ENCODE measurements at places on chromosomes 1 and 21.

DNA sequence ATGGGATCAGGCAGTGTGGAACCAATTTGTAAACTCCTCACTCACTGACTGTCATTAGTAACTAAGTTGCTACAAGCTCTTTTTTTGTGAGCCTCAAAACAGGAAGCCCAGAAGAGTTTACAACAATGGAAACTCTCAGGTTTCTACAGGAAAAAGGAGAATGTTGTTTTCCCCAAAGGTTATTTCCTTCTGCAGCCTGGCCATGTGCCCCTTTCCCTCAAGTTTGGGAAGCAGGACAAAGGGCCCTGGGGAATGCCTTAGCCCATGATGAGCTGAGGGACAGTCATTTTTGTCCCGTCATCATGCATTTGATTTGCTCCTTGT is 395.9 kb downstream of the KIF26B start:
- no peak for DNase-seq

DNA sequence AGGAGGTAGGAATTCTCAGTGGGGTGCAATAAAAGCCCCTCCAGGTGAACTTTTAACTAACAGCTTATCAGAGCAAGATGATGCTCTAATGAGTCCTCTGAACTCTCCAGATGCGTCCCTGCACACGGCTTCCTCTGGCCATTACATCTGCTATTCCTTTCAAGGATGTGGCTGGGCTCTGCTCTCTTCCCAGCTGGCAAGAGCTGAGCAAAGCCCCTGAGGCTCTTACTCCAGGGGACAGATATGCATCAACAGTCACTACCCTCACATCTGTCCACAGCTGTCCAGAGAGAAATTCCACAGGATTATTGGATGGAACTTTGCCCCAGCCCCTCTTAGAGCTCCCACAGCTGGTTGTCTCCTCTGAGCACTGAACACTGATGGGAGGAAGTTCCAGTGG is 267.8 kb downstream of the C1orf94 start:
- DNase-seq, result no peak

DNA sequence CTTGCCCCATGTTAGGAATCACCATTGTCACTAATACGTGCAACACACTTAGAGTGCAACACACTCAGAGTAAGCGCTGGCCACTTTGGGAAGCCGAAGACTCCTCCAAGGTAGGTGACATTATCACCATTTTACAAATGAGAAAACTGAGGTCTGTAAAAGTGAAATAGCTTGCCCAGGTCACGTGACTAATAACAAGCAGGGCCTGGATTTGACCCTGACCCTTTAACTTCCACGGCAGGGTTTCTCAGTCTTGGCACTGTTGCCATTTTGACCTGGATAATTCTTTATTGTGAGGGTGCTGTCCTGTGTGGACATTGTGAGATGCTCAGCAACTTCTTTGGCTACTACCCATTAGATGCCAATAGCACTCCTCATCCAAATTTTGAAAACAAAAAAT is 7.8 kb upstream of the GPR88 start:
- DNase-seq, result no peak

DNA sequence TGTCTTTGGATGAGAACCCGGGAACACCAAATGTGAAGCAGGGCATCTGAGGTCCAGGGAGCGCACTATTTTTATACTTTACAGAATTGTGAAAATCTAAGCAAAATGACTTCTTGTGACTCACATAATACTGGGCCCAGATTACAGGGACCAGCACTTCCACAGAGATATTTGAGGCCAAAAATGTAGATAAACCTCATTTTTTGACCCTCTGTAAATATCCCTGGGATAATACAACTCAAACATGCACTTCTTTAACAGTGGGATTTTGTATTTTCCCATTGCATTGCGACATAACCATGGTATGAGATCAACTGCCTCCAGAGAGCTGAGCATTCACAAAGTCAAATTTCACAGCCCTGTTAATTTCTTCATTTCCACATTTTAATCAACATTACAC is 289.4 kb upstream of the ADGRL4 start:
- no peak for DNase-seq

- DNase-seq, result no peak
Measured at GRCh38 chr21:46655230-46655629, 19.8 kb downstream of the PRMT2 start.

- DNase-seq, result no peak
Measured at GRCh38 chr1:232951605-232952004, 1.2 kb downstream of the NTPCR start.

DNA sequence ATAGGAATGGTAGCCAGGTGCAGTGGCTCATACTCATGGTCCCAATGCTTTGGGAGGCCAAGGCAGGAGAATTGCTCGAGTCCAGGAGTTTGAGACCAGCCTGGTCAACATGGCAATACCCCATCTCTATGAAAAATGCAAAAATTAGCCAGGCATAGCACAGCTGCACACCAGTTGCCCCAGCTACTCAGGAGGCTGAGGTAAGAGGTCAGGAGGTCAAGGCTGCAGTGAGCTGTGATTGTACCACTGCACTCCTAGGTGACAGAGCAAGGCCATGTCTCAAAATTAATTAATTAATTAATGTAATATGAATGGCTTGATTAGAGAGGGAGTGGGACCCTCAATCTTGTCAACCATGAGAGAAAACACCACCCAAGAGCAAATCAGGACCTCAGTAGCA is 198.7 kb upstream of the DUSP10 start:
- DNase-seq, result no peak

GRCh38 chr1:97192872-97193572 is 471.4 kb downstream of the PTBP2 start:
- no peak for DNase-seq

- no peak for DNase-seq
Measured at GRCh38 chr1:241711326-241711725, 59.2 kb downstream of the WDR64 start.

DNA sequence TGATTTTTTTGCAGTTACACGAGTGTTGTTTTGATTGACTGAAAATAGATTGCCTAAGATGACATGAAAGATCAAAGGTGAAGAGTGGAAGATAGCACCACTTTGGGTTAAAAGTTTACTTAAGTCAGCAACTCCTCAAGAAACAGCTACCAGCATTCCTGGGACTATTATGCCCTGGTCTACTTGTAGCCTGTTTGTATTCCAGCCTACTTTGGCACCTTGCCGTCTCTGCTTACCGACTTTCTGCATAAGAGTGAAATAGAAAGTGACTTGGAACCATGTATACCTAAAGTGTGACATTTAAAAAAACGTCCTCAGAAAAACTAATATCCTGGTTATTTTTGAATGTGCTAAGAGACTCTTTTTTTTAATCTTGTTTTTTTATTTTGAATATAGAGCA is 631.5 kb upstream of the PTBP2 start:
- no peak for DNase-seq

- no peak for DNase-seq
Measured at GRCh38 chr1:155944444-155944799, 3.0 kb downstream of the RXFP4 start.

DNA sequence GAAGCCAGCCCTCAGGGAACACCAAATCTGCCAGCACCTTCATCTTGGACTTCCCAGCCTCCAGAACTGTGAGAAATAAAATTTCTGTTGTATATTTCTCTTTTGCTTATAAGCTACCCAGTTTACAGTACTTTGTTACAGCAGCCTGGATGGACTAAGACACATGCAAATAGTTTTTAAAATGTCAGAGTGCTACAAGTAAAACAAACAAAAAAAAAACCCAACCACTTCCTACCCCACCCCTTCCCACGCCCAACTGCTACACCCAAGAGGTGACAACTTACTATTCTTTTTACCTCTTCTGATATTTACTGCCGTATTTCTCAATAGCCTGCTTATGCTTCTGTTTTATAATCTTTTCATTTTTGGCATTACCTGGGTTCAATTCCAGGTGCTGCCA is 8.6 kb upstream of the SPSB1 start:
- DNase-seq, result no peak

DNA sequence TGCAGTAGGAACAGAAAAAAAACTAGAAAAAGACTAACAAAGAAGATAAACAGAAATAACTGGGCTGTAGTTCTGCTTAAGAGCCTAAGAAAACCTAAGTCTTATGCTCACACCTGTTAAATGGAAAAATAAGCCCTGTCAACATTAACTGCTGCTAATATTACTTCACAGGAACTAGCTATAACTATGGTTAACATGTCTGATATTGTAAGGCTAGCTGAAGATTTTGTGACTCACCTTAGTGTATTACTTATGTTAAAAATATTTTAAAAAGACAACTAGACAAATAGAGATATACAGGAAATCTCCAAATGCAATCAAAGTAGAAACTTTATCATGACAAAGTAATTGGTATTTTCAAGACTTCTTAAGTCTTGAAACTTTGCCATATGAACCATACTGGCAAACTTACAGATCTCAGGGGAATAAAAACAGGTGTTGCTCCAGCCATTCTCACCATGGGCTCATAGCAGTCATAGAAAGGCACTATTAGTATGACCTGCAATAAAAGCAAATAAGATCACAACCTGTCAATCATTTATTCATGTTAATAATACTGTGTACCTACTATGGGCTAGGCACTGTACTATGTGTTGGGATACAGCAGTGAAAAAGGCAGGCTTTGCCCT is 30.7 kb downstream of the KYAT3 start:
- DNase-seq, result no peak

DNA sequence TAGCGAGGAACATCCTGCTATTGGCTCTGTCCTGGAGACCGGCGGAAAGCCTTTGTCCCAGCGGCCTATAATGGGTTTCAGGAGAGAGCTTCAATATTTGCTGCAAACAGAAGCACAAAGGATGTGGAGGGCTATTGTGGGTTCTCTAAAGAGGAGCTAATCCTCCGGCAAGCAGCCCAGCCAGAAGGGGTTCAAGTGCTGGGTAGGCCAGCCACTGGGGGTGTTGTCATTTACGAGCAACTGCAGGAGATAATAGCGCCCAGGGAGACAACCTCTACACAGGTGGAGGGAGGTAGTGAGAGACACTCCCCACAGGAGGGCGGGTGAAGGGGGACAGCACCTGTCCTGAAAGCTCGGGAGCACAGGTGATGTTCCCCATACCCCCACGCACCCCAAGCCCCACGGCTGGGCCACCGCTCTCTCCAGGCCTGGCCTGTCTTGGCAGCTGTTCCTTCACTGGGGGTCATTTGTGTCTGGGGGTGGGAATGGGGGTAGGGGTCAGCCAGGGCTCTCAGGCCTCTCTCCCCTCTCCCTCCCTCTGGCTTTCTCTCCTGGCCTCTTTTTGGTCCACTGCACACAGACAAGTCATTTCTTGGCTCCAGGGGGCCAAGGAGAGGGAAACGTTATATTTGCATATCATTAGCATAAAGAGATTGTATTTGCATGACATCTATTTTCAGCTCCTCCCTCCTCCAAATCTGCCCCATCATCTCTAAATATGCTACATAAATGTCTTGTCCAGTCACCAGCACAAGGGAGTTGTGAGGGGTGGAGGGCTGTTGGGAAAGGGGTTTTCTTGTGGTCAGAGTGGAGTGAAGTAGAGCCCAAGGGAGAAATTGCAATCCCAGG is 22.0 kb upstream of the SLC26A9 start:
- DNase-seq, result no peak

- no peak for DNase-seq
Measured at GRCh38 chr1:53145942-53146708, 3.7 kb upstream of the SLC1A7 start.

DNA sequence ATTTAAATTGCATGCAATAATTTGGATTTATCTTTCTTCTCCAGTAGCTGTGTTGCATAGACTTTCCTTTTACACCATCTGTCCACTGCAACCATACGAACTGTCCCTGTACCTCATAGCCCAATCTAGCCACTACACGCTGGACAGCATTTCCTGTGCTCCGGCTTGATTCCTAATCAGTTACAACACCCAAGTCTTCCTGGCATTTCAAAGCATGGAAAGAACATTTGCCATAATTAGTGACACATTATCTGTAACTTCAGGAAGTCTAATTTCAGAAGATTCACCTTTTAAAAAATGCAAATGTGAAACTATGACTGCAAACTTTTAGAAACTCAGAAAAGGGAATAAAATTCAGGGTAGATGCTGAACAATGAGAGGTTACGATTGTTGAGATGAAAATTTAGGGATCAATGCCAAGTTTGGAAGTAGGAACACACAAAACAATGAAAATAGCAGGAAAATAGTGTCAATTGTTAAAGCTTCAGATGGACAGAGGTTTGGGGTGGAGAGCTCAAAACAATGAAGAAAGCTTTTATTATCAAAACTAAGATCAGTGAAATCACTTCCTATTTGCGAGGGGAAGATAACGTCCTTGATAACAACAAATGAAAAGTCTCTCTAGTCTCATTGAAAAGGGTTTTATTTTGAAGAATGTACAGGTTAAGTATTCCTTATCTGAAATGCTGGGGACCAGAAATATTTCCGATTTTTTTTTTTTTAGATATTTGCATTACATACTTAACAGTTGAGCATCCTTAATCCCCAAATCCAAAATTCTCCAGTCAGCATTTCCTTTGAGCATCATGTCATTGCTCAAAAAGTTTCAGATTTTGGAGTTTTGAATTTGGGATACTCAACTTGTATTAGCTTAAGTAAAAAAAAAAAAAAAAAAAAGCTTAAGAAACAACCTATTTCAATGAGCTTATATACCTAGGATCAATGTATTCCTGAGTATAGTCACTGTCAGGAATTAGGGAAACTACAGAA is 107.3 kb downstream of the FNBP1L start:
- DNase-seq, result no peak

DNA sequence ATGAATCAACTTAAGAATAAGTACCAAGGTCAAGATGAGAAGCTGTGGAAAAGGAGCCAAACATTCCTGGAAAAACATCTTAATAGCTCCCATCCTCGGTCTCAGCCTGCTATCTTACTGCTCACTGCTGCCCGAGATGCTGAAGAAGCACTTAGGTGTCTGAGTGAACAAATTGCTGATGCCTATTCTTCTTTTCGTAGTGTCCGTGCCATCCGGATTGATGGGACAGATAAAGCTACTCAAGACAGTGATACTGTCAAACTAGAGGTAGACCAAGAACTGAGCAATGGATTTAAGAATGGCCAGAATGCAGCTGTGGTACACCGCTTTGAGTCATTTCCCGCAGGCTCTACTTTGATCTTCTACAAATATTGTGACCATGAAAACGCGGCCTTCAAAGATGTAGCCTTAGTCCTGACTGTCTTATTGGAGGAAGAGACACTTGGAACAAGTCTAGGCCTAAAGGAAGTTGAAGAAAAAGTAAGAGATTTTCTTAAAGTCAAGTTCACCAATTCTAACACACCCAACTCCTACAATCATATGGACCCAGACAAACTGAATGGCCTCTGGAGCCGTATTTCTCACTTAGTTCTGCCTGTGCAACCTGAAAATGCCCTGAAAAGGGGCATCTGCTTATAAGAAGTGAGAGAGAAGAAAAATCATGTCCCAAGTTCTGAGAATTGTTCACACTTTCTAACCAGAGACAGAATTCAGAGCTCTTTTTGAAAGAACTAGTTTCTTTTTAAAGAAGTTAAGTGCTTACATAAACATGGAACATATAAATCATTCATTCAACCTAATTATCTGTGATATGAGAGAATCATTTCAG is 35.7 kb downstream of the TOR1AIP1 start:
- DNase-seq, result no peak

DNA sequence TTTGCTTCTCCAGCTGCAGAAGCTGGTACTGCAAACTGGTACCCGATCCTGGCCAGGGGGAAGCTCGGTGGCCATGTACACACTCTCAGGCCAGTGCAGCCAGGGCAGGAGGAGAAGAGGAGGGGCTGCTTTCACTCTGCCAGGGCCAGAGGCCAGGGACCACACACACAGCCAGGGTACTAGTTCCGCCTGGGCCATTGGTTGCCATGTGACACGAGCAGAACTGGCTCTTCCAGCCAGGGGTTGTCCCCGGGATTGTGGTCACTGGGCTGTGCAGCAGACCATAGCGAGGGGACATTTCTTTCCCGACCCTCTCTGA is 3.7 kb upstream of the SHISAL2A start:
- DNase-seq, result no peak

- no peak for DNase-seq
Measured at GRCh38 chr1:53381790-53382401, 54.0 kb upstream of the LRP8 start.

All from stimulated activated CD4-positive, alpha-beta T cell treated with anti-CD3 and anti-CD28 coated beads, Interleukin-1b, Interleukin-23, amount 100 ng/mL, for 24 hours (primary cell).